CD4-positive, alpha-beta T cell treated with Interleukin-15 for 1 hour (primary cell): ENCODE measurements at places on chromosomes 13 and 19.

- DNase-seq, result no peak
Observed at GRCh38 chr13:36352350-36352749, 6.2 kb upstream of the SPART start.

DNA sequence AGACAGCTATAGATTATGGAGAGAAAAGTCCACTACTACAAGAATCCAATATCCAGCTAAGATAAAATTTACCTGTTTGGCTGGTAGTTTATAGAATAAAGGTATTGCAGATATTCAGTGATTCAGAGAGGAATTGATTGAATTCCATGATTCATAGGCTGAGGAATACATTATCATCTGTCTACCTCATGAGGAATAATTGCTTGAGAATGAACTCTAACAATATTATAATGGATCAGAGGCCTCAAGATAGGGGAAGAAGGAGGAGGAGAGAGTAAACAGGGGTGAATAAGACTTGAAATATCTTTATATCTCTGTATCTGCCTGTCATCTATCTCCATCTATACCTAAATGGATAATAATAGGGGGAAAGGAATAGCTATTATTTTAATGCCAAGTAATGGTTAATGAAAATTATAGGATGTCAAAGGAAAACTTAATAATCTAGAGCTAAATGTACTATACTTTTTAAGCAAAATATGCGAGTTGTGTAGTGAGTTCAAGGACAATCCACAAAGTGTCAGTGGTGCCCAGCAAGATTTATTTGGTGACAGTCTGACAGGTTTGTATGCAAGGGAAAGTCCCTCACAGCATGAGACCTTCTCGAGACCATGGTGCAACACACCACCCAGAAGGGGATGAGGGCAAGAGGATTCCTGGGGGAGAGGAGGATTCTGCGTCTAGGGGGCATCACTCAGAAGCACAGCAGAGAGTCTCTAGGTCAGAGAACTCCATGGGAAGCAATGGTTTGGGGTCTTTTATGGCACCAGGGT is 224.5 kb downstream of the GPC5 start:
- no peak for DNase-seq

GRCh38 chr13:106178816-106179215 is 356.6 kb downstream of the EFNB2 start:
- DNase-seq, result no peak

DNA sequence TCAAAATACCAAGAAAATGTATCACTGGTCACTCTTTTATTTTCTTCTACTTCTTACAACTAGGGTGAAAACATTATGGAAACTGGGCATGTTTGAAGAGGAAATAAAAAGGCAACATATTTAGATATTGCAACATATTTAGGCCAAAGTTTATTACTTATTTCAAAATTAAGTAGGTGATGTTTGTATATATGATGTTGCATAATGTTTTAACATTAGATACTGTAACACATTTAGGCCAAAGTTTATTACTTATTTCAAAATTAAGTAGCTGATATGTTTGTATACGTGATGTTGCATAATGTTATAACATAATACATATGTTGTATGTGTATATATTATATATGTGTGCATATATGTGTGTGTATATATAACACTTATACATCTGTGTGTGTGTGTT is 451.3 kb downstream of the LIG4 start:
- no peak for DNase-seq

DNA sequence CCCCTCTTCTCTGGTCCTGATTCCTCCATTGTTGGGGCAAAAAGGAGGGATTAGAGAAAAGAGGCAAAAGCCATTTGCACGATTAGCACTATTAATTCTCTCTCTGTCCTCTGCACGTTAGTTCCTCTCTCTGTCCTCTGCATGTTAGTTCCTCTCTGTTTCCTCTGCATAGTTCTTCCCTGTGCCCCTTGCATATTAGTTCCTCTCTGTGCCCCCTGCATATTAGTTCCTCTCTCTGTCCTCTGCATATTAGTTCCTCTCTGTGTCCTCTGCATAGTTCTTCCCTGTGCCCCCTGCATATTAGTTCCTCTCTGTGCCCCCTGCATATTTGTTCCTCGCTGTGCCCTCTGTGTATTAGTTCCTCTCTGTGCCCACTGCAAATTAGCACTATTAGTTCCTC is 847.2 kb upstream of the GPC6 start:
- no peak for DNase-seq

DNA sequence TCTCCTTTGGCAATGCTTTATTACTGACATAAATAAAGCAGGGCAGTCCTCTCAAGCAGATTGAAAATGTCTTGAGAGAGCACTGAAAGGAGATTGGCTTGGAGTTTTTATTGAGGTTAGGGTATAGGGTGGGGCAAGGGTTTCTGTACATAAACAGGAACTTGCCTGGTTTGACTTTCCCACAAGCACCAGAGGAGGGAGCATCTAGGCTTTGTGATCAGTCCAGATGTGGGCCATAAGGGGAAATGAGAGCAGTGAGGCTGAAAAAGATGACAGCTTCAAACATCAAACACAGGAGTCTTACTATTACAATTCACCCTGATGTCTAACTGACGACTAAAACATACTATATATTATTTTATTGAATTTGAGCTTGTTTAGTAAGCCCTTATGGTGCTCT is 260.9 kb downstream of the MTUS2 start:
- DNase-seq, result peak; percentile 39

DNA sequence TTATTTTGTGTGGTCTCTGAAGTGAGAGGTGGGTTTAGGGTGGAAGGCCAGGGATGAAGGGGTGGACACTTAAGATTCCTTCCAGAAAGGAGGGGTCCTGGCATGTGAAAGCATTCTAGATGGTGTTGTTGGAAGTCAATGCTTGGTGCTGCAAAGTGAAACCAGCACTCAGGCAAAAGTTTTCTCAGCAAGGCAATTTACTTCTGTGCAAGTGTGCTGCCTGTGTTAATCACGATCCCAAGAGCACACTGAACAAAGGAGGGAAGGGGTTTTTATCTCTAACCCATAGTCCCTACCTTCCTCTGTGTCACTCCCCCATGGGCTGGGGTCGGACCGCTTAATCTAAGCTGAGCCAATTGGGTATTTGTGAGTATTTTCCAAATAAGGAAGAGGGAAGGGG is 1.3 kb downstream of the ZNF134 start:
- no peak for DNase-seq

- peak; percentile 2 for DNase-seq
Observed at GRCh38 chr19:29539131-29539530, 13.3 kb downstream of the VSTM2B start.

GRCh38 chr13:95643571-95643935 is 953 bp downstream of the DZIP1 start:
- DNase-seq, result no peak

- DNase-seq, result peak; percentile 54
Observed at GRCh38 chr13:109610517-109610916, 175.9 kb downstream of the IRS2 start.

DNA sequence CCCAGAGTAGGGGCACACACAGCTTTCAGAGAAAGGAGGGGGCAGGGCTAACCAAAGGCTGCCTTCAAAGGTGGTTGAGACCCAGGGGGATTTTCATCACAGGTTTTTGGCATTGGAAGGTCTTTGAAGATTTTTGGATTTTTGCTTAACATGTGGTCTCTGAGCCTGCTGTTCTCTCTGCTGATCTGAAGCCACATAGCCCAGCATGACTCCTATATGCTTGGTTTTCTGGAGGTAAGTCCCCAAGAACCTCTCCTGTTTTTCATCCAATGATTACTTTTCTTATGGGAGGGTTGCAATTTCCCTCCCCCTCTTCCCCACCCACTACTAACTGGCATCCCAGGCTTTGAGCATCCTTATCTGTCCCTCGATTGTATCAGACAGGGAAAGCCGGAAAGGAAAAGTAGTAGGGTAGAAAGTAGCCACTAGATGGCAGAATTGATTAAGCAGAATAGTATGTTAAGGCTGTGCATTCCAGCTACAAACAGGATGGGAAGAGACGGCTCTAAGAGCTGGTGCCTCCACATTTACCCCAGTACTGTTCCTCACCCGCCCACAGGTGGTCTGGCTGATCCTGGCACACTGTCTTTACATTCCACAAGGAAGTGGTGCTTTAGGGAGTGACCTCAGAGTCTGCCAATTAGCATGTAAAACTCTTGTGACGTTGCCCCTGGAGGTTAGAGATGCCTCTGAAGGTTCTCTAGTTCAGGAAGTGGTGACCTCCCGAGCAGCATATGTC is 218.9 kb upstream of the EDNRB start:
- DNase-seq, result no peak

DNA sequence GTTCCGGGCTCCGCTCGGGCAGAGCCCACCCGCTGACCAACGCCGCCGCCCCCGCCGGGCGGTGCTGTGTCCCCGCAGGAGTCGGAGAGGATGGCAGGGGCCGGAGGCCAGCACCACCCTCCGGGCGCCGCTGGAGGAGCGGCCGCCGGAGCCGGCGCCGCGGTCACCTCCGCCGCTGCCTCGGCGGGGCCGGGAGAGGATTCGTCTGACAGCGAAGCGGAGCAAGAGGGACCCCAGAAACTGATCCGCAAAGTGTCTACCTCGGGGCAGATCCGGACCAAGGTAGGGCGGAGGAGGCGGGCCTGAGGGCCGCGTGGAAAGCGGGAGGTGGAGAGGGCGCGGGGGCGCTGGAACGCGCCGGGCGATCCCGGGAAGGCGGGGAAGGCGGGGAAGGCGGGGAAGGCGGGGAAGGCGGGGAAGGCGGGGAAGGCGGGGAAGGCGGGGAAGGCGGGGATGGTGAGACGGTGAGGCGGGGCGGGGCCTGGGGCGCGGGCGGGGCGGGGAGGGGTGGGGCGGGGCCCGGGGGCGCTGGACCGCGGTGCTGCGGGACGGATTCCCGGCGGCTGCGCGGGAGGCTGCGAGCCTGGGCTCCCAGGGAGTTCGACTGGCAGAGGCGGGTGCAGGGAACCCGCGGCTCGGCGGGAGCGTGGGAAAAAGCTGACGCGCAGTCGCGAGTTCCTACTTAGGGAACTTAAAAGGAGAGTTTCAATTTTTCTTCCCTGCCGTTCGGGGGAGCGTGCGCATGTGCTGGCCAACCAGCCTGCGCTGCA is 421 bp downstream of the DGKH start:
- DNase-seq, result no peak

- DNase-seq, result no peak
Observed at GRCh38 chr13:44819772-44820171, 169.5 kb downstream of the NUFIP1 start.

DNA sequence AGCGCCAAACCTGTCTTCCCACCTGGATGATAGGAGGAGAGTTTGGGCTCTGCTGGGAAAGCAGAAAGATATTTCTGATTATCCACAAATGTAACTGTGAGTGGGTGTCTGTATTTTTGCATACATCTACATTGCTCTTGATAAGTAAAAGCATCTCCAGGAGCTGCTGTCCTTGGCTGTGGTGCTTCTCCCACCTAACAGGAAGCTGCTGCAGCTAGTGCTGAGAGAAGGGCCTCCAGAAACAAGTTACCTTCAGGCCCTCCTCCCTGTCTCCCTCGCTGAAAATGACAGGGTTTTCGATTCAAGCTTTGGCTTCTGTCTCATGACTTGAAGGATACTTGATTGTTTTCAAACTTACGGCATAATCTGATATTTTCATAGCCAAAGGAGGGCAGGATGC is 90.1 kb downstream of the FOXO1 start:
- no peak for DNase-seq

DNA sequence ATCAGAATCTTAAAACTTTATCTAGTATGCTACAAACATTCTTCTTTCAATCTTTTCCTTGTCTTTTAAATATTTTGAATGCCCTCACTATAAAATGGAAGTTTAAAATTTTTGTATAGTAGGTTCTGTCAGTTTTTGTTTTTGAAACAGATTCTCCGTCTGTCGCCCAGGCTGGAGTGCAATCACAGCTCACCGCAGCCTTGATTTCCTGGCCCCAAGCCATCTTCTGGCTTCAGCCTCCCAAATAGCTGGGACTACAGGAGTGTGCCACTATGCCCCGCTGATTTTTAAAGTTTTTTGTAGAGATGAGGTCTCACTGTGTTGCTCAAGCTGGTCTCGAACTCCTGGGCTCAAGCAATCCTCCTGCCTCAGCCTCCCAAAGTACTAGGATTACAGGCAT is 20.7 kb downstream of the PHF11 start:
- no peak for DNase-seq

GRCh38 chr13:104694397-104694796 is 1628.2 kb upstream of the SLC10A2 start:
- DNase-seq, result no peak

GRCh38 chr13:86810361-86810760 is 860.8 kb upstream of the SLITRK5 start:
- no peak for DNase-seq

- DNase-seq, result no peak
Observed at GRCh38 chr13:94157705-94158218, 321.7 kb downstream of the DCT start.

DNA sequence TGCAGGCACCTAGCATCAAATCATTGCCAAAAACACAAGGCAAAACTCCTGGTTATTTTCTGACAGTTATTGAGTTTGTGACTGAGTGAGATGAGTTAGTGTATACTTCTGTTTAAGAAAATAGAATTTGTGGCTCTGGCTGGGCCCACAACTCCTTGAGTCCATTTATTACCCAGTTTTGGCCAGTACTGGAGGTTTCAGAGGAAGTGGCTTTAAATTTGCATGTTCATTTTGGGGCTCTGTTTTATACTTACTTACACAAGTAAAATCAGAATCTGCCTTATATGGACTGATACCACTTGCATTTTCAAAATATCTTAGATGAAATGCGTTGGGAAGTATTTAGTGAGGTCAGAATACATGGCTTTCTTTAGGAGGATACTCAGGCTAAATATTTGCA is 29.0 kb downstream of the TNFSF11 start:
- no peak for DNase-seq

DNA sequence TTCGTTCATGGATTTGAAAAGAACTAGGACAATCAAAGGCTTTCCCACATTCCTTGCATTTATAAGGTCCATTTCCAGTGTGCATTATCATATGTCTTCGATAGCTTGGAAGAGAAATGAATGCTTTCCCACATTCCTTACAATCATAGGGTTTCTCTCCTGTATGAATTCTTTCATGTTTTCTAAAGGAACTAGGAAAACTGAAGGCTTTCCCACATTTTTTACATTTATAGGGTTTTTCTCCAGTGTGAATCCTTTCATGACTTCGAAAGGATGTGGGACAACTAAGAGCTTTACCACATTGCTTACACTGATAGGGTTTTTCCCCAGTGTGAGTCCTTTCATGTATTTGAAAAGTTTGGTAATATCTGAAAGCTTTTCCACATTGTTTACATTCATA is 19.8 kb downstream of the ZNF709 start:
- no peak for DNase-seq

DNA sequence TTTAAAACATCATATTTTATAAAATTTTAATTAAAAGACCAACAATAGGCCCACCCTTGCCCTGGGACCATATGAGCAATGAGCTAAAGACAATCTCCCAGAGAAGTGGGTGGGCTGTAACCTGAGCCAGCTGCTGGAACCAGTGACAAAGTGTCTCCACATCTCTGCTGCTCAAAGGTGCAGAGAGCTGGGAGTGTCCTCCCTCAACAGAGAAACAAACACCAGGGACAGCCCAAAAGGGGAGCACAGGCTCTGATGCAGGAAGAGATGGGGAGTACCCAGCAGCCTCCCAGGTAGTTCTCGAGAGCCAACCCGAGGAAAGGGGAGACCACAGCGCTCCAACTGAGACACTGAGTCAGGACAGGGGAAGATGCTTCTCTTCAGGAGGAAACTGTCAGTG is 39.1 kb downstream of the DOCK9 start:
- no peak for DNase-seq
